Inflammatory macrophage (primary cell): ENCODE measurements at places on chromosomes 13 and 19.

DNA sequence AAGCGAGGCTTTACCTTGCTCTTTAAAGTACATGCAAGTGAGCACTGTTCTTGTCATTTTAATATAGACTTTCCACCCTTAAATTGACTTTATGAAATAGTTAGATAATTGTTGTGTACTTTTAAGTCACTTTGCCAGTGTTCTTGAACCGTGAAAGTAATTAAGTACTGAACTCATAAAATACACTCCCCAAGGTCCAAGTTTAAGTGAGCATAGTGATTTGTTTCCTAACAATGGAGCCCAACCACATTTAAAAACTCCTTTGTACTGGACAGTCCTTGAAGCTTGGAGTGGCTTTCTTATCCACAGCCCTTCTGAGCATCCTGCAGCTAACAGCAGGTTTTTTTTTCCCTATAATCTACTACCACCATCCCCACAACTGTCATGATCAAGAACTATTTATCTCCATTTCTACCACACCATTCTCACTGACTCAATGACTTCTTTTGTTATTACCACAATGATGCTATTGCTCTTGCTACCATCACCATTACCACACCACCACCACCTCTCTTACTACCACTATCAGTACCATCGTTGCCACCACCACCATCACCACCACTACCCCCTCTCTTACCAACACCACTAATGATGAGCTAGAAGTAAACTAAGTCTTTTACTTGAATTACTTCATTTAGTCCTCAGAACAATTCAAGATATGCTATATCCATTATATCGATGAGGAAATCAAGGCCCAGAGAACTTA, 452.6 kb downstream of the DIAPH3 start:
- no peak for DNase-seq

DNA sequence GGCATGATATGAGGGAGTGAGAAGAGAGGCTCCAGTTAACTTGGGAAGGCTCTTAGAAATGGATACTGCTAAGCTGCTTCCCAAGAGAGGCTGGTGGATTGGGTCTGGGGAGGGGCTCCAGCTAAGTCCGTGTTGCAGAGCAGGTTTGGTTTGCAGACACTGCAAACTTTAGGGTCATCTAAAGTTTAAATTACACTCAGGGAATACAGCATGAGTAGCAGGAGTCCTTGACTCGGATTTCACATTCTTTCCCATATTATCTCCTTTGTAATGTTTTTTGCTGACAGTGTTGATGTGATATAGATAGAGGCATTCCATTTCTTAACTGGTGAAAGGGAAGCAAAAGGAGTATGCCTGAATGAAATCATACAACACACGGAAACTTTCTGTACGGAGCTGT, 31.9 kb downstream of the SGCG start:
- no peak for DNase-seq

GRCh38 chr13:43356567-43356966, 333.2 kb downstream of the DNAJC15 start:
- DNase-seq: peak; percentile 19

GRCh38 chr13:100854006-100854405, 179.4 kb upstream of the TMTC4 start:
- no peak for DNase-seq

GRCh38 chr19:14149509-14149994, 13.2 kb upstream of the ASF1B start:
- DNase-seq: no peak

DNA sequence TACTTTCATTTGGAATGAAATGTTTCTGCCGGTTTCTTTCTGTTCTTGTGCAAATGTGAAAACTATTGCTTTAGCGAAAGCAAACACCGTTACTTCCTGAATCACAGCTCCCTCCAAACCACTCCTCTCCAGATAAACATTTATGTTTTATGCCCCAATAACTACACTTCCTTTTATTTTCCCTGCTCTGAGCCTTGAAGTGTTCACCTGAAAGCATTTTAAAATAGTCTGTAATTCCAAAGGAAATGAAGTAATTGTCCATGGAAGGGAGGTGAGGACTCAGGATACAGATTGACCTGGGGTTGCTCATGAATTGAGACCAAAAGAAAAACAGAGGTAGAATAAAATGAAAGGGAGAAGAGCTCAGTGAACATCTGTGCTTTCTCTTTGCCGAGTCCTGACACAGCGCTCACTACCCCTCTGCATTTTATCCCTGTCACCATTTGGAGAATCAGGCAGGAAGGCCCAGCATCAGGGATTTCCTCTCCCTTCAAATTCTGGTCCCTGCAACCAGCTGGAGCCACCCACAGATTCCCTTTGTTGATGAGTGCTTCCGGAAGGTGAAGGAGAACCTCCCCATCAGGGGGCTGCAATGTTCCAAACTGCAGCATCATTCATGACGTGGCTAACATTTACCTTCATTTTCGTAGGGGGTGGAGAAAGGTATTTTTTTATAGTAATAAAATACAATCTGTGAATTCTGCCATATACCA, 171.9 kb downstream of the ITGBL1 start:
- DNase-seq: no peak

- DNase-seq: no peak
Measured at GRCh38 chr19:29566496-29567054, 39.5 kb upstream of the POP4 start.

DNA sequence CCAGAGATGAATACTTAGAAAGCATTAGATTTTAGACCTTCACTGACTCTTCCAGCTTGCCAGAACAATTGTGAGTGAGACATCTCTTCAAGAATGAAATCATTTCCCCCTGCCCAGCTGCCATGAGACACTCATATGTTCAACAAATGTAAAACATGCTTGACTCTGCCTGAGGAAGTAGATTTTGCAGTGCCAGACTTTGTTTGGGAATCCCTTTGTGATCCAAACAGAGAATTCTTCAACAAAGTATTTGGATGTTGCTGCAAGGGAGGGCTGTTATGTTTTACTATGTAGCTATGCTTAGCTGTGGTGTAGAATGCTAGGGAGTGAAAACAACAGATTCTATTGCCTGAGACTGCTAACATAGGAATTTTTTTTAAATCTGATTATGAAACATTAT, 416.4 kb downstream of the DCT start:
- no peak for DNase-seq

DNA sequence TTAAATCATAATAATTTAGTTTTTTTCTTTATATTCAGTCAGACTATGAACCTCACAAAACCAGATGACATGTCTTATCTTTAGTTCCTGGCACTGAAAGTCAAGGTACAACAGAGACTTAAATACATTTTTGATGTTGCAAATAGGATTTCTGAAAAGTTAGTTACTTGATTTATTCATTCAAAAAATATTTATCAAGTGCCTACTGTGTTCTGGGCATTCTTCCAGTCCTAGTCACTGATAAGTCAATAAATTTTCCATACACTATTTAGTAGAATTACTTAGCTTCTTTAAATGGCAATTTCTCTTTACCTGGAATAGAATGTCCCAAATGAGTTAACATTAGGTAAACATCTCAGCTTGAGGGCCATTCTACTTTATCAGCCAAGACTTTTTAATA, 938.3 kb upstream of the PCDH9 start:
- DNase-seq: no peak

GRCh38 chr19:18391509-18392075, 5.6 kb downstream of the GDF15 start:
- no peak for DNase-seq

DNA sequence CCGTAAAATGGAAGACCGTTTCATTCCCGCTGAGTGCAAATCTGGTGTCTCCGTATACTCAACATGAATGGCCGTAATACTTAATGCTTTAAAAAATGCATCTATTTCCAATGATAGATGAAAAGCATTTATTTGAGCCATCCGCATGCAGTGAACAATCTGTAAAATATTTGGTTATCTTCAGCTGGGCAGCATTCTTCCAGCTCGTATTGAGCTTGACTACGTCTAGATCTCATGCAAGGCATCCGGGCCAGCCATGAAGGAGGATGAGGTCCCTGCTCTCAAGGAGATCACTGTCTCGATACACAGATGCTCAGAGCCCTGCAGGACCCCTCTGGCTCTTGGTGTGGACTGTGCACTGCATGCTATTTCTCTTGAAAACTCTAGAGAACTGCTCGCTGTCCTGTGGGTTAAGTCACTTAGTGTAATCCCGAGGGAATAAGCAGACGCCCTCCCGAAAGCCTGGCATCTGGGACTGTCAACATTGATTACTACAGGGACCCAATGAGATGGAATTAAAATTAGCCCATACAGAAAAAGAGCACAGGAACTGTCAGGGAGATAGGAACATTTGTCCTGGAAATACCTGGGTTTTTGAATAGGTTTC, 112.4 kb upstream of the RNF113B start:
- DNase-seq: no peak

GRCh38 chr19:39106194-39106593, 19.4 kb upstream of the PAK4 start:
- no peak for DNase-seq

GRCh38 chr13:29858667-29859066, 8.2 kb upstream of the UBL3 start:
- DNase-seq: peak; percentile 86

DNA sequence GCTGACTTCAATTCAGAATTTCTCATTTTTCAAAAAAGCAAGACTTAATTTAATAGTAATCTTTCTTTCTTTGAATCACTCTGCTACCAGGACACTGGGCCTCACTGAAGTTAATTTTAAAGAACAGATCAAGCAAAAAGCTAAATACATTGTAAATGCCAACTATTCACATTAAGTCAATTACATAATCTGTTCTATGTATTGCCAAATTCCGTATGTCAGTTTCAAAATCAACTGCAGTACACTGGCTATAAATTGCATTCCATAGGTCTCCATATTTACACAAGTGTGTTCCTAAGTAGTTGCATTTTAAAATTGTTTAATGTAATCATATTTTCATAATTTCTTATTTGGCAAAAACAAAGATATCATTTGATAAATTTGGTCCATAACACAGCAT, 10.1 kb downstream of the FOXO1 start:
- DNase-seq: peak; percentile 15

DNA sequence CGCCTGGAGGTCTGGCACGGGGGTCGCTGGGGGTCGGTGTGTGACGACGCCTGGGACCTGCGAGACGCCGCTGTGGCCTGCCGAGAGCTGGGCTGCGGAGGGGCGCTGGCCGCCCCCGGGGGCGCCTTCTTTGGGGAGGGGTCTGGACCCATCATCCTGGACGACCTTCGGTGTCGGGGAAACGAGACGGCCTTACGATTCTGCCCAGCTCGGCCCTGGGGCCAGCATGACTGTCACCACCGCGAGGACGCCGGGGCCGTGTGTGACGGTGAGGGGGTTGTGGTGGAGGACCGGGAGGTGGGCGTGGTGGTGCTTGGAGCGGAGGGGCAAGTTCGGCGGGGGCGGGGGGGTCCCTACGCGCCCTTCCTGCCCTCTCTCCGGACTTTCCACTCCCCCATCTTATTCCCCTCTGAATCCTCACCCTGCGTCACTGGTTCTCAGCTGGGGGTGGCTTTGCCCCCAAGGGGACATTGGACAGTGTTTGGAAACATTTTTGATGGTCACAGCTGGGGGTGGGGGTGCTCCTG, 5.5 kb downstream of the SSC5D start:
- DNase-seq: no peak

DNA sequence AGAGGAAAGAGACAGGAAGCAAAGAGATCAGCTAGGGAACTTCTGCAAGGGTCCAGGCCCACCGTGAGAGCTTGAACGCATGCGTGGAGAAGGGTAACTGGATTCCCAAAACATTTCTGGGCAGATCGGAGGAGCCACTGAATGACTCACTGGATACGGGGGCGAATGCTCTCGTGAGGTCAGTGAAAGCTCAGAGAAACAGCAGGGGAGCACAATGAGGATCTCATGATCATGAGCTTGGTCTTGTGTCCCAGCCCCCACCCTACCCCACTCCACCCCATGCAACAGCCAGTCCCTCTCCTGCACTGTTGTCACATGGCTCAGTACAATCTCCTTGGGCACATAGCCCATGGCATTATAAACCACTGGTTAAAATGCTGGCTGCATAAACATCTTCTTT, 40.6 kb downstream of the DCLK1 start:
- DNase-seq: no peak

DNA sequence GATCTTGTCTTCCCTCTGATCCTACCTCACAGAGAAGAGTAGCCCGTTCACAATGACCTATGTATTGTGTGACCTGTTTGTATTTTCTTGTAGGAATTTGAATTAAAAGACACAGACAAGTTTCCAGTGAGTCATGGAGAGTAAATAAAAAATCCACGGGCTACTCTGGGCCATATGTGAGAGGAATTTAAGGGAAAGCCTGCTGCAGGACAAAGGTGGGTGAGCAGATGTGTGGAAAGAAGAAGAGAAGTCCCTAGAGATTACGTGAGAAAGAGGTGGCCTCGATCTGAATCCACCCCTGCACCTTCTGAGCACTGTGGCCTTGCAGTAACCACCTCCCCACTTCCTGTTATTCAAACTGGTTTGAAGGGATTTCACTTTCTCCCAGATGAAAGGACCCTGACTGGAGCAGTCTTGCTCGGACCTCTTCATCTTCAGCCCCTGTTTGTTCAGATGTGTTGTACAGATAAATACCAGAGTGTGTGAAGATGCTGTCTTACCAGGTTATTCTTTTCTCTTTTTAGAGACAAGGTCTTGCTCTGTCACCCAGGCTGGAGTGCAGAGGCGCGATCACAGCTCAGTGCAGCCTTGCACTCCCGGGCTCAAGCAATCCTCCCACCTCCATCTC, 205.4 kb downstream of the PDS5B start:
- DNase-seq: no peak

DNA sequence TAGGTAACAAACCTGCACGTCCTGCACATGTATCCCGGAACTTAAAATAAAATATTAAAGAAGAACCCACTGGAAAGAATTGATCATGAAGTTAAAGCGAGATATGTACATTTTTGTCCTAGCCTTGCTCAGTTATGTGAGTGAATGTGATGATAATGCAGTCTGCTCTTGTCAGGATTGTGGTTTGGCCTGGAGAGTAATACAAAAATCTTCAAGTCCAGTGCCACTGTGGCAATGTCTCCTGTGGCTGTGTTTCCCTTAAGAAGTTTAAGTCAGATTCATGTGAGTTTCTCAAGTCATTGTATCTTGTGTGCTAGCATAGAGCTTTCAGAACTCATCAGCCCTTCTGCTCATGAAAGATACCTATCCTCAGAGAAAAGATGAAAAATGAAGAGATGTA, 18.0 kb upstream of the ITGBL1 start:
- no peak for DNase-seq

DNA sequence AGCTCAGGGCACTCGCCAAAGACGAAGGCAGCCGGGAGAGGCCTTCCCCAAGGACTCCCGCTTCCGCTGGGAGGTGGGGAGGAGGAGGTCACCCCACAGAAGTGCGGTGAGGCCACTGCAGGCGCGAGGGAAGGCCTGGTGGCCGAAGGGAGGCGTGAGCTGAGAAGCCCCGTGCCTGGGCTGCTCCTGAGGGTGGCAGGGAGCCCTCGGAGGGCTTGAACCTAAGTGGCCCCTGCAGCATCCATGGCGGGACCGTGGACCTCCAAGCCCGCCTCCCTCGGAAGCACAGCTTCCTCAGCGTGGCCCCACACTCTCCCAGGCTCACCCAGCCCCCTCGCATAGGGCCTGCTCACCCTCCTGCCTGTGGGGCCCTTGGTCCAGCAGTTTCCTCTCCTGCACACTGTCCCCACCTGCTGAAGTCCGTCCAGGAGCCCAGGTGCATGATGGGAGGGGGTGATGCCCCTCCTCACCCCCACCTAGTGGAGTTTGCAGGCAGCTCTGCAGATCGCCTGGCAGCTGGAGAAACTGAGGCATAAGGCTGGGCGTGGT, 25.9 kb downstream of the EFNA2 start:
- no peak for DNase-seq

GRCh38 chr13:38824342-38824741, 137.5 kb downstream of the FREM2 start:
- no peak for DNase-seq

GRCh38 chr13:42047561-42048341, 697 bp upstream of the DGKH start:
- peak; percentile 31 for DNase-seq

- no peak for DNase-seq
Measured at GRCh38 chr13:75425216-75426009, 56.6 kb downstream of the TBC1D4 start.
